ENCODE measurements at places on chromosomes 1 and 21. TPM values are rescaled to one million over a fixed set of nuclear protein-coding genes. Genes with fewer than 3 reads are reported as not detected.

The NR0B2 gene
- total RNA-seq = not detected

The OR6K3 gene
- not detected for total RNA-seq

The XCL1 gene
- not detected for total RNA-seq

DNA sequence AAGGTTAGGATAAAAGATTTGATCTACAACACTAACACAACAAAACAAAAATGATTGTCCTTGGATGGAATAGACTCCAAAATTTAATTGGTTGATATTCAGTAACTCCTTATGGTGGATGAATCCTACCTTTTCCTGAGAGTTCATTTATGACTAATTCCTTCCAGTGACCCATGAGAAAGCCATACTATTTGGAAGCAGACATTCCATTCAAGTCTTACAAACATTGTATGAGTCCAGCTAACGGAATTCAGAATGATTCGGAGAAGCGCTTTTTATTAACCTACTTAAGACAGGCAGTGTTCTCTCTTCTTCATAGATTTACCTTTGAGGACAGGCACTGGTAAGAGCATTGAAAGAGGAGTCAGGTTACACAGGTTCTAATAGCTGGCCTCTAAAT is 155.6 kb upstream of the ZNF648 start:
- peak; percentile 68 for DNase-seq

GRCh38 chr21:42124826-42125570 is 53.9 kb downstream of the UMODL1 start:
- no peak for DNase-seq

DNA sequence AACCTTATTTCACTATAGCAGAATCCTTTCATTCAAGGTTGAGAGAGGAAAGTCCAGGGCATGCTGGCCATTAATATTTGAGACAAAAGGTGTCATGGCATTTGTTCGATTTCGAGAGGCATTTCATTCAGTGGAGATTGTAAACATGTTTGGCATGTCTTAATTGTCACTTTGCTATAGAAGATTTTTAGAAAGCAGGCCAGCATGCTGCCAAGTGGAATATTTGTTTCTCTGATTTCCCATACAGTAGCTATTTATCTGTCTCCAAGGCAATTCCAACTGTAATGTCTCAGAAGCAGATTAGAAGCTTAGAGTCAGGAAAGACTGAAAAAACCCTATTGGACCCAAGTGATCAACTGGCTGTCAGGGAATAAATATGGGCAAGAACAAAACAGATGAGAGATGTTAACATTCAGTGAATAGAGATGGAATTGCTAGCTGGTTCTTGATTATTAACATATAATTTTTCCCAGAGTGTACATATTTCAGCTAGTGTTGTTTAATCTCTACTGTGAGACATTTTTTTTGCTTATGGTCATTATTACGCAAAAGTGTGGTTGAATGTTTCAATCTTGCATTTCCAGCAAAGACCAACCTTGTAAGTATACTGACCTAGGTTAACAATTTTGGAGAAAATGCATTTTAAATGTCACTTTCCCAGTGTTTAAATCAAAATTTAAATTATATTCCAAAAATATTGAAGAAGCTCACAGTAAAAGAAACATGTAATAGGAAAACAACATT is 174.6 kb downstream of the KCNK2 start:
- DNase-seq = no peak

GRCh38 chr1:185776522-185776921 is 42.3 kb downstream of the HMCN1 start:
- DNase-seq = no peak

GRCh38 chr1:171220081-171220420 is 28.2 kb upstream of the FMO1 start:
- DNase-seq = peak; percentile 59
